Amniotic stem cell (primary cell): ENCODE measurements at places on chromosomes 13 and 19.

GRCh38 chr13:21124852-21125251 is 51.5 kb downstream of the SKA3 start:
- DNase-seq: no peak

- DNase-seq: no peak
Measured at GRCh38 chr13:45108716-45109101, 11.6 kb upstream of the GTF2F2 start.

- no peak for DNase-seq
Measured at GRCh38 chr13:103466761-103467160, 400.5 kb upstream of the SLC10A2 start.

- DNase-seq: no peak
Measured at GRCh38 chr19:54882758-54883157, 8.7 kb downstream of the FCAR start.

DNA sequence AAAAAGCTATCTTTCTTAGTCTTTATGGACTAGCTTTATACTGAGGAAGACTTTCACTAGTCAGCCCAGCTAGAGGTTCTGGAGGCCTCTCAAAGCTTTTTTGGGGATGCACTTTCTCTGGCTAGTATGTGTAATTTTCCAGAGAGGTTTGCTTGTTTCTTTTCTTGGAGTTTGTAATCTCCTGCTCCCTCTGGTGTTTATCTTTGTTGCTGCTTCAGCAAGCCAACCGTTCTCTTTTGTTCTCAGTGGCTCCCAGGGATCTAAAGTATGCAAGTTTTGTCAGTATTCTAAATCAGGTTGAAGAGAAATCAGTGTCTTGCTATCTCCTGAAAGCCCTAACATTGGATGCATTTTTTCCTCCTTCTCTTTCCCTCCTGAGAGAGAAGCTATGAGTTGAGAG is 121.1 kb upstream of the MYO16 start:
- peak; percentile 11 for DNase-seq

DNA sequence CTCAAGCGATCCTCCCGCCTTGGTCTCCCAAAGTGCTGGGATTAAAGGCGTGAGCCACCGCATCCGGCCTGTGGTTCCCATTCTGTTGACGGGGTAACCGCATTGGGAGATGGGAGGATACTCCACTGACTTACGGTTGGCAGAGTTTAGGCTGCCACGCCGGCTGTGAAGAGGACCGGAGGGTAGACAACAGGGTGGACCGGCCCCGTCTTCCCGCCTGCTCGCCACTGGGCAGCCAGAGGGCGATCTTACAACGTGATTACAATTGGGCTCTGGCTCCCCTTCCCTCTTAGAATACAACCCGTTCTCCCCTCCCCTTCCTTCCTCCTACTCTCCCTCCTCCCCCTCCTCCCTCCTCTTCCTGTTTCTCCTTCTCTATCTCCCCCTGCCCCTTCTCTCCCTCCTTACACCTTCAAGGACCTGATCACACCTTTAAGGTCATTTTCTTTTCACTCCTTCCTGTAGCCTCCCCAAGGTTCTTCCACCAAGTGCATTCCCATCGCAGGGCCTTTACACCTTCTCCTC is 957 bp upstream of the CCDC194 start:
- DNase-seq: peak; percentile 19

DNA sequence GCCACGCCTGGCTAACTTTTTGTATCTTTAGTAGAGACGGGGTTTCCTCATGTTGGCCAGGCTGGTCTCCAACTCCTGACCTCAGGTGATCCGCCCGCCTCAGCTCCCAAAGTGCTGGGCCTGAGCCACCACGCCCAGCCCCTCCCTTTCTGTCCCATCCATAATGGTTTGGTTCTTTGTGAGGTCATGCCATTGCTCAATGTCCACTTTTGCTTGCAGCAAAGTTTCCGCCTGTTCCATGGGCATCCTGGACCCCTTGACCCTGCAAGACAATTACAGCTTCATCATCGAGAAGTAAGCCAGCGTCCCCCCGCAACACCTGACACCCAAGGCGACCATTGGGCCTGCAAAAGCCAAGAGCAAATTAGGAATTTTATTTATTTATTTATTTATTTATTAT is 16.6 kb downstream of the PRR22 start:
- DNase-seq: no peak

GRCh38 chr13:80001510-80001842 is 339.4 kb downstream of the SPRY2 start:
- no peak for DNase-seq

GRCh38 chr19:48390188-48391099 is 907 bp downstream of the KDELR1 start:
- DNase-seq: peak; percentile 29

DNA sequence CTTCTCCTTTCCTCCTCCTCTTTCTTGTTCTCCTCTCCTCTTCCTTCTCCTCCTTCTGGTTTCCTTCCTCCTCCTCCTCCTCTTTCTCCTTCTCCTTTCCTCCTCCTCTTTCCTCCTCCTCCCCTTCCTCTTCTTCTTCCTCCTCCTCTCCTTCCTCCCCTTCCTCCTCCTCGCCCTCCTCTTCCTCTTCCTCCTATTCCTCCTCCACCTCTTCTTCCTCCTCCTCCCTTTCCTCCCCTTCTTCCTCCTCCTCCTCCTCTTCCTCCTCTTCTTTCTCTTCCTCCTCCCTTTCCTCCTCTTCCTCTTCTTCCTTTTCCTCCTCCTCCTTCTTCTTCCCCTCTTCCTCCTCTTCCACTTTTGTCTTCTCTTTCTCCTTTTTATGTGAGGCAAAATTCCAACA is 55.0 kb upstream of the ADGRE1 start:
- no peak for DNase-seq

GRCh38 chr13:20701461-20701860 is 2.0 kb upstream of the IL17D start:
- no peak for DNase-seq

DNA sequence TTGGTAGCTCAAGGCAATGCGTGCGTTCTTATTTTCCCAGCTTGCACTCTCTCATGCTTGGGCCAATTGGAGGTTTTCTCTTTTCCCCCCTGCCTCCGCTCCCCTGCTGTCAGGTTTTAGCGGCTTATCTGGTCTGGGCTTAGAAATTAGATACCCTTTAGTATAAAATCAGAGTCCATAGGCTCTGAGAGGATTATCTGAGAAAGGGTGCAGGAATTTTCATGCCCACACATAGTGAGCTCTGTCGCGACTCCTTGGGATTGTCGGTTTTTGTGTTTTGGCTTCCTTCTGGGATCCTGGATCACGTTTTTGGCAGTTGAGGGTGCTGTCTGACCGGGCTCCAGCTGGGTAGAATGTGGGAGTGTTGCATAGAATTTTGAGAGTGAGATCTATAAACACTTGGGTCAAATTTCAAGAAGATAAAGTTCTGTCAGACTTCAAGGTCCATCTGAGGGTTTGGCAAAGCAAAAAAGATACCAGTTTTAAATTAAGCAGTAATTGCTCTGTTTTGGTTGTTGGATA is 12.4 kb downstream of the CHAF1A start:
- DNase-seq: no peak

DNA sequence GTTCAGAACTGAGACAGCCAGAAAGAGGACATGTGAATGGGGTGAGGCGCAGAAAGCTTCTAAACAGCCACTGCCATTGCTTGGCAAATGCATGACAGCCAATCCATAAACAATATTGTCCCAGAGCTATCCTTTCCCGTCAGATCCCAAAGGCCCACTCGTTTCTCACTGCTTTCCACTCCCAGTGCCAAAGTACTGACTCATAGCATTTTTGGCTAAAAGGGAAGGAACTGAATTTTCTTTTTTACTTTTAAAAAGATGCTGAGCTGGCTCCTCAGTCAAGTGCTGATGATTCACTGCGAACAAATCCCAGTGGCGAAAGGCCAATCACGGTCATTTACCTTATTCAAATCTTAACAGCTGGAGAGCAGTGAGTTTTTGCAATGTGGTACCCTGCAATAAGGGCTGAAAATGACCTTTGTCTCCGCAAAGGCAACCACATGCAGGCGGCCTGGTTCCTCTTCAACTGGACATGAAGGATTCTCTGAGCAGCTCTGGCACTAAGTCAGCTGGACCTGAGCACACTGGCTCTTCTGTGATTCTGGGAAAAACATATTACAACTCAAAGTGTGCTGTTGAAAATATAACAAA is 151.7 kb downstream of the DCLK1 start:
- peak; percentile 64 for DNase-seq

DNA sequence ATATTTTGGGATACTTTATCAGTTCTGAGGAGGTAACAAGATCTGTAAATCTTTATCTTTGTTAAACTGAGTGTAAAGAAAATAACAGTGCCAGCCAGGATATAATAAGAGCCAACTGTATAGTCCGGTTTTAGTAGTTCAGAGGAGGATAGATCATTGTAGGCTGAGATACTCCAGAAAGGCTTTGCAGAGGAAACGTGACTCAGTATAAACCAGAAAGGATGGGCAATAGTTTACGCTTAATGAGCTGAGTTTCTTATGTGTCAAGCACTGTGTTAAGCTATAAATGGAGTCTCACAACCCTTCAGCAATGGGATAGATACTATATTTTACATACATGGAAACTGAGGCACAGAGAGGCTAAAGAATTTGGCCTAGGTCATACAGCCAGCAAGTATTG is 3.8 kb downstream of the RFXAP start:
- no peak for DNase-seq

DNA sequence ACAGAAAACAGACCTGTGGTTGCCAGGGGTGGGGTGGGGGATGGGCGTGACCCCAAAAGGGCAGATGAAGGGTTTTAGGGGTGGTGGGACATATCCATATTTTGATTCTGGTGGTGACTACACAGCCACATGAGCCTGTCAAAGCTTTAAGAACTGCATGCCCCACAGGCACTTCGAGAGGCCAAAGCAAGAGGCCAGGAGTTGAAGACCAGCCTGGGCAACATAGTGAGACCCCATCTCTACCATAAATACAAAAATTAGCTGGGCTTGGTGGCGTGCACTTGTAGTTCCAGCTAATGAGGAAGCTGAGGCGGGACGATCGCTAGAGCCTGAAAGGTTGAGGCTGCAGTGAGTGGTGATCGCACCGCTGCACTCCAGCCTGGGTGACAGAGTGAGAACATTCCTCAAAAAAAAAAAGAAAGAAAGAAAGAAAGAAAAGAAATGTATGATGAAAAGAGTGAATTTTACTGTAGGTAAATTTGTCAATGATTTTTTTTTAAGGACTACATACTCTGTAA is 18.9 kb upstream of the BCL3 start:
- no peak for DNase-seq

DNA sequence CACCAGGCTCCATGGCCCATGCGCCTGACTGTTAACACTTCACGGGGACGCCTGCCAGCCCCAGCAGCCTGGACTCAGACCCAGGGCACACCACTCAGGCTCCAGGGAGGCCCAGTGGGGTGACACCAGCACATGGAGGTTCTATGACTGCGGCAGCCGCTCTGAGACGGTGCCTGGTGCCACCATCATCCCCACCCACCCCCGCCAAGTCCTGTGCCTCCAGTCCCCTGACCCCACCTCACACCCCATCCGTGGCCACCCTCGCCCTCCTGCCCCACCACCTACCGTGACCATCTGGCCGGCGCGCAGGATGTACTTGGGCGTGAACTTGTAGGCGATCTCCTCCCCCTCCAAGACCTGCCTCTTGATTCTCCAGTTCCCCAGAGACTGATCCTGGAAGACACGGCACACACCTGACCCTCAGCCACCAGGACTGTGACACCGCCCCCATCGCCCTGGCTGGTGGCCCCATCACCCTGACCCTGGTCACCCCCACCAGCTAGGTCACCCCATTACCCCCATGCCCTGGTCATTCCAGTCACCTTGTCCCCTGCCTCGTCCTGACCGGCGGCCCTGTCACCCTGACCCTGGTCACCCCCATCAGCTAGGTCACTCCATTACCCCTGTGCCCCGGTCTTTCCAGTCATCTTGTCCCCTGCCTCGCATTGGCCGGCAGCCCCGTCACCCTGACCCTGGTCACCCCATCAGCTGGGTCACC is 4.9 kb upstream of the TIMM13 start:
- DNase-seq: no peak

GRCh38 chr13:111474136-111475002 is 153.9 kb downstream of the TEX29 start:
- peak; percentile 1 for DNase-seq

GRCh38 chr19:3565139-3565538 is 7.6 kb upstream of the HMG20B start:
- no peak for DNase-seq

GRCh38 chr13:73590795-73591194 is 532.0 kb downstream of the KLF5 start:
- DNase-seq: no peak

DNA sequence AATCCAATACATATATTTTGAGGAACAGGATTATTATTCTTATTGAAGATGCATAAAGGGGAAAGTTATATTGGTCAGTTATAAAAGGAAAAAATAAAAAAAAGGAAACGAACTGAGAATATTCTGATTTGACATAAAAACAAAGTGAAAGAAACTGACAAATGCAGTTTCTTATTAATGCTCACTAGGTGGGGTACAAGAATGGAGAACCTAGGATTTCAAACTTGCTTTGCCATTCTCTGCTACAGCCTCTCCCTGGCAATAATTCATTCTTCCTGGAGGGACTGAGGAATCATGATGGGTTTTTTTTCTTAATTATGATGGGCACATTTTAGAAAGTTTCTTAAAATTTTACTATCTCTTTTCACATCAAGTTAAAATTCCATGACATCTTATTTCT is 154.9 kb downstream of the PCDH9 start:
- no peak for DNase-seq

DNA sequence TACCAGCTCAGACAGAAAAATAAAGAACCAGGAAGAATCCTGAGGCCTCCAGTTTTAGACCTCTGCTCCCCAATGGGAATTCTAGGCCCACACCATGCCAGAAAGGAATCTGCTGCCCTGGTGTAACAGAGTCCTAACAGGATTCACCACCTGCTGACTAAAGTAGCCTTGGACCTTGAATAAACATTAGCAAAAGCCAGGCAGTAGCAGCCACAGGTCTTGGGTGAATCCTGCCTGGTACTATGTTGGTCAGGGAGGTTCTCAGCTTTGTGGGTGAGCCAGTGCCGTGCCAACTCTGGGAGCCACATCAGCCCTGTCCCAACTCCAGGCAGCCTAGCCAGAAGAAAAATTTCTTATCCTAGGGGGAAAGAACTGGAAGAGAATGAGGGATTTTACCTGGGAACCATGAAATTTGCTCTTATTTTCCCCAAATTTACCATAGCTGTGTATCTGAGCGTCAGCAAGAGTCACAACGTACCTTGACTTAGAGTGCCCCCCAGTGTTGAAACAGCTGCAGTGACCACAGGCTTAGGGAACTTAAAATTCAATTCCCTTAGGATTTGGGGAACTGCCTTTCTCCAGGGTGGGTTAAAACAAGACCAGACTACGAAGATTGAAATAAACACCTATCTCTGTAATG is 1895.6 kb upstream of the PRR20A start:
- no peak for DNase-seq
